ENCODE measurements at places on chromosomes 2 and 18.

GRCh38 chr2:30351949-30352348 is 95.1 kb upstream of the LCLAT1 start:
- DNase-seq: no peak

GRCh38 chr2:105866216-105867185 is 121.8 kb downstream of the NCK2 start:
- no peak for DNase-seq

GRCh38 chr2:123370186-123370585 is 654.9 kb upstream of the CNTNAP5 start:
- DNase-seq: no peak

DNA sequence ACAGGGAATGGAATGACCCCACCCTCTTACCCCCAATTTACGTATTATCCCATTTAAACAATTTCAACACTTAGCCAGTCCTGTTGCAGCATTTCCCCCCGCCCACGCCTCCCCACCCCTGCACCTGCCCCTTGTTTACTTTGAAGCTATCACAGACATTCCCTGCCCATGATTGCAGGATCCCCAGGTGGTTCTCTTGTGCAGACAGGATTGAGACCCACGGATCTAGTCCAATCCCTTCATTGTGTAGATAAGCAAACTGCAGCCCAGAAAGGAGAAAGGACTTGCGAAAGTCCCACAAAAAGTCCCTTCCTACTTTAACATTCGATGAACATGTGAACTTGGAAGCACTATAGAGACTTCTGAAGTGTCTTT is 38.9 kb downstream of the TMEM17 start:
- DNase-seq: no peak

DNA sequence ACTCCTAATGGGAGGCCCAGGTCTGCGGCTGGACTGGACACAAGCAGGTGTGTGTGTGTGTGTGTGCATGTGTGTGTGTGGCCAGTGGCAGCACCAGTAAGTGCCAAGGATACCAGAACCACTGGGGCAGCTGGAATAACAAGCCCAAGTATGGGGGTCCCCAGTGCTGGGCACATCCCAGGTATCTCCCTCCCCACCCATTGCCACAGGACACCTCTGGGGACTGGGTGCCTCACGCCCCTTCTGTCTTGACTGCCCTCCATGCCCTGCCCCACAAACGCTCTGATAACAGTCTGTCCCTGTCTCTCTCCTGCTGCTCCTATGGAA is 9.0 kb downstream of the SPEG start:
- DNase-seq: no peak

- DNase-seq: no peak
Observed at GRCh38 chr18:10851824-10852319, 297.5 kb downstream of the PIEZO2 start.

- DNase-seq: no peak
Observed at GRCh38 chr2:104539649-104540048, 314.3 kb upstream of the POU3F3 start.

All from stimulated activated naive CD4-positive, alpha-beta T cell (primary cell).